ENCODE measurements at places on chromosomes 11 and 22.

- DNase-seq: no peak
Observed at GRCh38 chr11:45451766-45452440, 165.8 kb upstream of the SYT13 start.

DNA sequence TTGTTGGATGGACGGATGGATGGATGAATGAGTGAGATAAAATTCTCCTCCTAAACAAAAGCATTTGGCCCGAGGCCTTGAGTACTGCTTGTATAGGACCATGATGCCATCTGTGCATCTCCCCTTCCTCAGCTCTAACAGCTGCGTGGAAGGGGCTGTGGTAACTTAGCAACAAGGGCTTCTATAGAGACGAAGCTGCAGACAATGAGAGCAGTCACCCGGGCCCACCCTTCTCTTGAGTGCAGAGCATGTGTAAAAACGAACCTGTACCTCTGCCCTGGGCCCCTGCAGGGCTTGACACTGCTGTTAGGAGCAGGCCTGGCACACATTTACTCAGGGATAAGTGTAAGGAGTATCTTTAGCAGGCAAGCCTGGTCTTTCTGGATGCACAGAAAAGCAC, 391.5 kb downstream of the CADM1 start:
- no peak for DNase-seq

DNA sequence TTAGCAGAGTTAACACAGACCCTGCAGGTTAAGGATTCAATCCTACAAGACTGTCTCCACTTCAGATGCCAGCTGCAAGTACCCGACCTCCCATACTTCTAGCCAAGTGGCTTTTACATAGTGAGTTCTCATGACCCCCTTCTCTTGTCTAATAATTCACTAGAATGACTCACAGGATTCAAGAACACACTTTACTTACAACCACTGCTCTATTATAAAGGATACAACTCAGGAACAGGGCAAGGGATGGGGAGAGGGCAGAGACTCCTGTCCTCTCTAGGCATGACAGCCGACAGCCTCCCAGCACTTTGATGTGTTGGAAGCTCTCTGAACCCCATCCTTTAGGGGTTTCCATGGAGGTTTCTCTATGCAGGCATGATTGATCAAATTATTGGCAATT, 60.0 kb downstream of the MYO18B start:
- DNase-seq: no peak

DNA sequence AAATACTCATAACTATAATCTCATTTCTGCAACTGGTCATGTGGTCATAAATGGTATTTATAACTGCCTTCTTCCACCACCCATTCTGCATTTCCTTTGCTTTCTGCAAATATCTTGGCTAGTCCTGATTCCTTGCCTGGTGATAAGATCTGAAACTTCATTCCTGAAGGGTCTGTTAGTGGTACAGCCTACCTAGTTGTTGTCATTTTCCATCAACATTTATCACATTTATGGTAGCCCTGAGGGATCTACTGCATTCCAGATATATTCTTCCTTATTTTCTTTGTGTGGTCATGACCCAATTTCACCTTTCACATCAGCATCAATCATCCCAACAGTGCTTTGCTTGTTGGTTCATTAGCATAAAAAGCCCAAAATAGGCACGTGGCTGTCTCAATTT, 50.1 kb downstream of the DDX6 start:
- DNase-seq: no peak

- no peak for DNase-seq
Observed at GRCh38 chr11:78548911-78549590, 25.6 kb downstream of the NARS2 start.

- no peak for DNase-seq
Observed at GRCh38 chr11:129115652-129116586, 76.2 kb downstream of the ARHGAP32 start.

DNA sequence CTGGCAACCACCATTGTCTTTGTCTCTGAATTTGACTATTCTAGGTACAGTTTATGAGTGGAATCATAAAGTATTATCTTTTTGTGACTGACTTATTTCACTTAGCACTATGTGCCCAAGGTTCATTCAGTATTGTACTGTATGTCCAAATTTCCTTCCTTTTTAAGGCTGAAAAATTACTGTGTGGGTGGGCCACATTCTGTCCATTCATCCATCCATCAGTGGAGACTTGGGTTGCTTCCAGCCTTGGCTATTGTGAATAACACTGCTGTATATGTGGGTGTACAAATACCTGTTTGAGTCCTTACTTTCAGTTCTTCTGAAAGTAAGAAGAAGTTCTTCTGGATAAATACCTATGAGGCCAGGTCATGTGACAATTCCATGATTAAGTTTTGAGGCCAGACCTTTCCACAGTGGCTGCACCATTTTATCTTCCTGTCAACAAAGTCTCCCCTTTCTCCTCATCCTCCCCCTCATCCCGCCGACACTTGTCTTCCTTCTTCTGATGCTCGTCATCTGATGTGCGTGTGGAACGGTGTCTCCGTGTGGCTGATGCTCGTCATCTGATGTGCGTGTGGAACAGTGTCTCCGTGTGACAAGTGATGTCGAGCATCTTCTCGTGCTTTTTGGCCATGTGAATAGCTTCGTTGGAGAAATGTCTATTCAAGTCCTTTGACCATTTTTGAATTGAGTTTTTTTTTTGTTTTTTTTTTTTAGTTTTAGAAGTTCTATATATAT, 49.5 kb downstream of the SBF1 start:
- DNase-seq: no peak

DNA sequence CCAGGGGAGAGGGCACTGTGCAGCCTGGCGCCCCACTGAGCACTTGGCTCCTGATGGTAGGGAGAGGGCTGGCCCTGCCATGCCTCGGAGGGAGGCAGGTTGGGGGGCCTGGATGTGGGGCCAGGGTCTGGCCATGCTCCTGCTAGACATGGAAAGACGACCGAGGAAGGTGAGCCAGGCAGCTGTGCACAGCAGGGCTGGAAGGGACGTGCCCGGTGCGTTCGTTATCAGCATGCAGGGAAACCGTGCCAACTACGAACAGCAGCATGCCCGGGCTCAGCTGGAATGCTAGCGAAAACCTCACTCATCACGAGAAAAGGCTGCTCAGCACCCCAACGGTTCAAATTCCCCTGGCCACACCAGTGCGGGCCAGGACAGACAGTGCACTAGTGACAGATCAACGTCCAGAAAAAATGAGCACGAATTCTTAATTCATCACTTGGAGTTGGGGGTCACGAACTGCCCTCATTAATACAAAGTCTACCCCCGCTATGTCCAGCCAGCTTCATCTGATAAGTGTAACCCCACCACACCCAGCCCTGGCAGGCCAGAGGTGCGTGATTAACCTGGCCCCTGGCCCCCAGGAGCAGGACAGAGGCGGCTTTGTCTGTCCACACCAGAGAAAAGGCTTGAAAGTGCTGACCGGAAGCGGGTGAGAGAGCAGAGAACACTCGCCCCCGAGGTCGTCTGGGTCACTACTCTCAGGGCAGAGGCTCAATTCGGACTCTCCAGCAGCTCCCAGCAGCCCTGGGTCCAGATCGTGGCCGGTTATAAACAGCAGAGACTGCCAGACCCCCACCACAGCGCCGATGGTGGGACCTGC, 84.2 kb downstream of the CELSR1 start:
- no peak for DNase-seq

GRCh38 chr11:118265954-118266353, 1.9 kb upstream of the MPZL2 start:
- DNase-seq: no peak

GRCh38 chr11:29959488-29959887, 57.3 kb downstream of the KCNA4 start:
- no peak for DNase-seq

GRCh38 chr11:120564573-120565311, 53.2 kb downstream of the GRIK4 start:
- no peak for DNase-seq

- no peak for DNase-seq
Observed at GRCh38 chr11:9076661-9077060, 14.7 kb downstream of the SCUBE2 start.

- DNase-seq: no peak
Observed at GRCh38 chr11:57251491-57252104, 14.5 kb upstream of the APLNR start.

DNA sequence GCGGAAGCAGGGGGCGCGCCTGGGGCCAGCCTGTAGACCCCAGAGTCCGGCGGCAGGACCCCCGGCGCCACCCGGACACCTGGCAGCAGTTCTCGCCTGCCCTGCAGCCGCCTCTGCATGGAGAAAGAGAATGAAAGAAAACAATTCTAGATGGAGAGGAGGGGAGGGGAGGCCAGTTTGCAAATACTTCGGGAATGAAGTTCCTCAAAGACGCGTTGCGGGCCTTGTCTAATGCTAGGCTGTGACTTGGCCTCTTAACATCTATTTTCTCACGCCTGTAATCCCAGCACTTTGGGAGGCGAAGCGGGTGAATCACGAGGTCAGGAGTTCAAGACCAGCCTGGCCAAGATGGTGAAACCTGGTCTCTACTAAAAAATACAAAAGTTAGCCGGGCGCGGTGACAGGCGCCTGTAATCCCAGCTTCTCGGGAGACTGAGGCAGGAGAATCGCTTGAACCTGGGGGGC, 2.1 kb upstream of the BARX2 start:
- no peak for DNase-seq

DNA sequence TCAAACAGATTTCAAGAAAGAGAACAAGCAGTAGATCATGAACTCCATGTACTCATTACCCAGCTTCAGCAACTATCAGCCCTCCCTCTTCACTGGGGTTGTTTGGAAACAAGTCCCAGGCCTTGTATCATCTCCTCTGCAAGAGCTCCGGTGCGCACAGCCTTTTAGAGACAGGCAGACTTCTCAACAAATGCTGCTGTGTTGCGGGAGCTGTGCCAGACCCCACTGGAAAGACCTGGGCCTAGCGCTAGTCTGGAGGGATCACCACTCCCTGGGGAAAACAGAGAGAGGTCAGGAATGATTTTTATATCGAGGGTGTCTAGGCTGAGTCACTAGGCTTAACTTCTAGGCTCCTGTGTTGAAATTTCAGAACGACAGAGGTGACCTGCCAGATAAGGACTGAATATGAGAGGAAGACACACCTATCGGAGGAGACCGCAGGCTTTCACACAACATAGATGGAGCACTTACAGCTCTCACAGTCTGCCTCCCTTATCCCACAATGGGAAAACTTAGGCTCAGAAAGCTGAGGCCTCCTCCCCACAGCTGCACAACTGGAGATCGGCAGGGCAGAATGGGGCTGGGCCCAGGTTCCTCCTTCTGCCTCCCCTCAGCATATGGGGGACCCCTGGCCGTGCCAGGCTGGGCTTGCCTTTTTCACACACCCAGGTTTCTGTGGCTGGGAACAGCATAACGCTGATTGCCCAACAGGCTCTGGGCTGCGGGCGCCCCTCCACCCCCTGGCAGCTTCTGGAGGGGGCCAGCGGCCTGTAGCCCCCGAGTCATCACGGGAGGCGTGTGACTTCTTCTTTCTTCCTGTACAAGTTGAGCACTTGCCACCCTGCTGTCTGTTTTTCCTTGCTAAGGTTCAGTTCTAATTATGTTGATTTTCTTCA, 86.0 kb downstream of the PKNOX2 start:
- DNase-seq: no peak

- no peak for DNase-seq
Observed at GRCh38 chr11:13861411-13861810, 101.1 kb upstream of the SPON1 start.

DNA sequence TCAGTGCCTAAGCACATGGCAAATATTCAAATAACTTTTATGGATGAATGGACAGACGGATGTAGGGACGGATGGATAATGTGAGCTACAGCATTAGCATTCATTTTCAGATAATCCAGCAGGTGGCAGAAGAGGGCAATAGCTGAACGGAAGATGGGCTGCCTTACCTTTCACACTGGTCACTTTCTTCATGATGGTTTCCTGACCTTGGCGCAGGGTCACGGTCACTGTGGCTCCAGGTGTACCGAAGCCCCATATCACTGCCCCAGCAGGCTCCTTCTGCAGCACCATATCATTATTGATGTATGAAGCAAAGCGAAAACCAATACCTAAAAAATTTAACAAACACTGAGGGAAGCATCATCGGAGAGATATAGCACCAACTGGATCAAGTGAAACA, 4.3 kb downstream of the SIAE start:
- no peak for DNase-seq

DNA sequence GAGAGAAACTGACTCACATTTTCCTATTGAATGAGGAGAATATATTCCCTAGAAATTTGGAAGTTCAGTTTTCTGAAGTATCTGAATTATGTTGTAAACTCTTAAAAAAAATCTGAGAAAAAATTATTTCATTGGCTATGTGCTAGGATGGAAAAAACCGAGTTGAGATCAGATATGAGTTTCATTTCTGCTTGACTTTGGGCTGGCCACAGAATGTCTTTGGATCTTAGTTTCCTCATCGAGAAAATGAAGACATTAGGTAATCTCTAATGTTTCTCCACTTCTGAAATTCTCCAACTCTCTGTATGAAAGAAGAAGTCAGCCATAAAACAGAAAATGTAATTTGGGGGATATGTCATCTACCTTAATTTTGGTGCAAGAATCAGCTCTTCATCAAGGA, 28.8 kb downstream of the SLN start:
- DNase-seq: no peak

- no peak for DNase-seq
Observed at GRCh38 chr22:22928666-22929380, 41.2 kb downstream of the IGLL5 start.

DNA sequence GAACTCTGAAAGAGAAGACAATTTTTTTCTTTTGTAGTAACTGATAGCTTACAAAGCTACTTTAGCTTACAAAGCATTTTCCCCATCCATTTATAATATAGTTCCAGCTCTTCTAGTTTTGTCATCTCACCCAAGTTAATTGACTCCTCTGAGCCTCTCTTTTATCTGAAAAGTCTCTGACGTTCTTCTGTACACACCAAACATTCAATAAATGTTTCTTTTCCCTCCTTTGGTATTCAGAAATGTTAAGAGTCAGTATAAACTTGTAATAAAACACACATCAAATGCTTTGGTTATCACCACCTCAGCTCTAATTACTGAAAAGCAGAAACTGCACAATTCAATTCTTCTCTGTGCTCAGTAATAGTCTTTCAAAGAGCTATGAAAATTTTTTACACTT, 5.9 kb downstream of the CCDC90B start:
- DNase-seq: no peak

DNA sequence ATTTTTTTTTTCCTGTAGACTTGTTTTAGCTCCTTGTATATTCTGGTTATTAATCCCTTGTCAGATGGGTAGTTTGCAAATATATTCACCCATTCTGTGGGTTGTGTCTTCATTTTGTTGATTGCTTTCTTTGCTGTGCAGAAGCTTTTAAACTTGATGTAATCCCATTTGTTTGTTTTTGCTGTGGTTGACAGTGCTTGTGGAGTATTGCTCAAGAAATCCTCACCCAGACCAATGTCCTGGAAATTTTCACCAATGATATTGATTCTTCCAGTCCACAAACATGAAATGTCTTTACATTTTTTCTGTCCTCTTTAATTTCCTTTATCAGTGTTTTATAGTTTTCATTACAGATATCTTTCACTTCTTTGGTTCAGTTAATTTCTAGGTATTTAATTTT, 55.6 kb upstream of the MRGPRX1 start:
- no peak for DNase-seq
